ENCODE measurements at places on chromosomes 4 and X.

- peak; percentile 87 for DNase-seq
Measured at GRCh38 chr4:5758741-5759140, 47.7 kb downstream of the EVC start.

GRCh38 chr4:124288706-124289486 lies 423.6 kb downstream of the ANKRD50 start:
- DNase-seq: no peak

DNA sequence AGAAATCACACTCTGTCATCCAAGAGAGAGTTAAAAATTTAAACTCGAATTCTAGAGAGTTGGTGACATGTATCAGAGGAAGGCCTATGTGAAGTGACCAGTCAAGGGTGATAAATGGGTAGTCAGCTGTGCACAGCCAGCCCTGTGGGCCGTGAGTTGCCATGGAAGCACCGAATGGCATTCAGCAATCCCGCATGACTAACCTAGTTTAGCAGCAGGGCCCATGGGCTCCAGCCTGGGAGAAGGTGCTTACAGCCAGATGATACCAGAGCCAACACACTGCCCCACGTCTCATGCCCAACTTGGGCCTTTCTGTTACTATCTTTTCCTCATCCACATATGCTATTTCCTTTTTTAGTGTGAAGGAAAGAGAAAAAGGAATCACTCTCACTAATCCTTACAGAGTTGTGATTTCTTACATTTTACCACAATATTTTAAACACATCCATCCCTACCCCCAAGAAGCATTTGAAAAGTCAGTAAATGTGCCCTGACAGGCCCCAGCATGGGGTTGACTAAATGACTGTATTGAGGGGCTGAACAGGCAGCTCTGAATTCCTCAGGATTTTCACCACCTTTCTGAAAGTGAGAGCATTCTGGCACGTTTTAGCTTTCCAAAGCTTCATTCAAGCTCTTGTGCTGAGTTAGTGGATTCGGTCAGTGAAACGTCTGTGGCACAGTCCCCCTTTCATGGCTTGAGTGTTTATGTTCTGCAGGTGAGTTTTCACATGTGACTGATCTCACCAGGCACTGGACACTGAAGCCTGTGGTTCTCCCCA lies 104.2 kb downstream of the AFF1 start:
- peak; percentile 75 for DNase-seq

DNA sequence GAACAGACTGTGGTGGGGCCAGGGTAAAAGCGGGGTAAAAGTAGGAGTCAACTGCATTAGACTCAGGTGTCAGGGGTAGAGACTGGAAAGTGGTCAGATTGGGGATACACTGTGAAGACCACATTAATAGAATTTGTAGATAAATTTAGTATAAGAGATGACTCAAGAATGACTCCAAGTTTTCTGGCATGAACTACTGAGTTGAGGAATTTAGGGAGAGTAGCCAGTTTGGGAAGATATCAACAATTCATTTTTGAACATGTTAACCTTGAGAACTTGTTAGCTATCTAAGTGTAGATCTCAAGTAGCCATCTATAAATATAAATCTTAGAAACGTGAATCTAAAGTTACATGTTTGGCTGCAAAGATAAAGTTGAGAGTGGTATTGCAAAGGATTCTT lies 206.9 kb upstream of the HCCS start:
- peak; percentile 59 for DNase-seq

- no peak for DNase-seq
Measured at GRCh38 chr4:108398836-108399235, 221.5 kb upstream of the RPL34 start.

DNA sequence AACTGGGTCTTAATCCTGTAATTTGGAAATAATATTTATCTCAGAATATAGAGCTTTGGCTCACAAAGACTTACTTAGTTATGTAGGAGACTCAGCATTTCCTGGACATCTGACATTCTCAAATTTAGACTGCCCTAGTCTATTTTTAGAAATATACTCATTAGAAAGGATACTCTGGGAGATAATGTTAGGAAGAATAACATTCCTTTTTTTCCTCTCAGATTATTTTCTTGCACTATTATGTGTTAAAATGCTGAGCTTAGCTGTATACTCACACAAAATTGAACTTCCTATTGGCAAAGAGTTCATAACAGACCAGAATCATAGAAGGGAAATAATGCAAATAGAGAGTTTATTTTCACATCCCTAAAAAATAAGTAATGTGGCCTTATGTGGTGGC lies 1424.9 kb upstream of the PCDH7 start:
- DNase-seq: no peak

Data from fibroblast of skin of scalp (primary cell).